Kasumi-1 (cell line): ENCODE measurements at places on chromosomes 12 and 14.

DNA sequence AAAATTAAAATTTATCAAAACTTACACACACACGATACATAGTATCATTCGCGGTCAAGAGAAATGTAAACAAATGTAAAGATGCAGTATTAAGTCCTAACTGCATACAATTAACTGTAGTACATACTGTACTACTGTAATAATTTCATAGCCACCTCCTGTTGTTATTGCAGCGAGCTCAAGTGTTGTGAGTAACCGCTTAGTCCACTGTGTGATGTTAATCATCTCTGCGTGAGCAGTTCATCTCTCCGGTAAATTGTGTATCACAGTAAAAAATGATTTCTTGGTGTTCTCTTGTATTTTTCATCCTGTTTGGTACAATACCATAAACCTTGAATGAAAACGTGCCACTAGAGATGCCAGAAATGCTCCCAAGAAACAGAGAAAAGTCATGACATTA is 6.5 kb downstream of the EPS8 start:
- DNase-seq = no peak

DNA sequence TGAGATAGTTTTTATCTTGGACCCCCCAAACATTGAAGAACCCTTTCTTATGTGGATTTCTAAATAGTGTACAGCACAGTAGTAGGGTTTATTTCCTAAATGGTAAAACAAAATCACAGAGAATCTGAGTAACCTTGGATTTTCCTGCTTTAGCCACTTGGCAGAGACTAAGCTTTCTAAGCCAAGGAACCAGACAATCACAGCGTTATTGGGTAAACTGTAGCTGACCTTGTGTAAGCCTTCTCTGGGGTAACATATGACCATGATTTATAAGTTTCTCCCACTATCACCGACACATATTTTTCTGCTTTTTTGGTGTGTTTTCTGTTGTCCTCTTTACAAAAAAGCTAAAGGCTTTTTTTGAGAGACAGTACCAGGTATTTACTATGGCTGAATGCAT is 136.3 kb upstream of the PZP start:
- DNase-seq = no peak

DNA sequence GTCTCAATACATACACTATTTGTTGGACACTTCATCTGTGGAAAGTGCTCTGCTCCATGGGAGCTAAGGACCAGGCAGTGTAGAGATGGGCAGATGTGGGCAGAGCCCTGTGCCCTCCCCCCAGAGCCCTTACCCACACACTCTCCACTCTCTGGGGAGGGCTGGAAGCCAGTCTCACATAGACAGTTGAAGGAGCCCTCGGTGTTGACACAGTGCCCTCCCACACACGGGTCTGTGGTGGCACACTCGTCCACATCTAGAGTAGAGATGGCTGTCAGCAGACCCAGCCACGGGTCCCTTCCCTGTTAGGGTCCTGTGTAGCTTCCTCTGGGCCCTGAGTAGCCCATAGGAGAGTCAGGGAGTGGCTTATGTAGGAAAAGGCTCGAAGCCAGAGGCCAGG is 14.3 kb downstream of the ISCA2 start:
- no peak for DNase-seq

GRCh38 chr14:75549169-75549568 is 26.9 kb downstream of the BATF start:
- no peak for DNase-seq

DNA sequence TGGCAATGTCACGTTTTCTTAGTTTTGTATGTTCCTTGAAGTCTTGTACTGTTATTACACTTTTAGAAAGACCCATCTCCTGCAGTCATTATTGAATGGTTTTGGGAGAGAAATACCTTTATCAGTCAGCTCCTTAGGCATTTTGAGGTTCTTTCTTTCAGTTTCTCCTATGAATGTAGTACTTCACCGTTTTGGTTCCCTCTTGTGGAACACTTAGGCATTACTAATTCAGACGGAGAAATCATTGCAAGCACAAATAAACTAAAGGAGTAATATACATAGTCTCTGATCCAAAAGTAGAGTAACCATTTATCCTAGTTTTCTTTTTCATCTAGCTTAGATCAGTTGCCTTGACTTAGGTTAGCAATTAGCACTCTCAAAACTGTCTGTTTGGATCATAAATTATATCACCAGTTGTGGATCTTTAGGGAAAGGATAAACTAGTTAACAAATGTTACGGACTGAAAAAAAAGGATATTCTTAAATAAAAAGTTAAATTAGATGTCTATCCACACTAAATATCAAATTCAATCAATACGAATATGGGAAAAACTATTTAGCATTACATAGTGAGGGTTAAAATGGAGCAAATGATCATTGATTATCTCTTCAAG is 1538.3 kb upstream of the SEL1L start:
- DNase-seq = peak; percentile 83

DNA sequence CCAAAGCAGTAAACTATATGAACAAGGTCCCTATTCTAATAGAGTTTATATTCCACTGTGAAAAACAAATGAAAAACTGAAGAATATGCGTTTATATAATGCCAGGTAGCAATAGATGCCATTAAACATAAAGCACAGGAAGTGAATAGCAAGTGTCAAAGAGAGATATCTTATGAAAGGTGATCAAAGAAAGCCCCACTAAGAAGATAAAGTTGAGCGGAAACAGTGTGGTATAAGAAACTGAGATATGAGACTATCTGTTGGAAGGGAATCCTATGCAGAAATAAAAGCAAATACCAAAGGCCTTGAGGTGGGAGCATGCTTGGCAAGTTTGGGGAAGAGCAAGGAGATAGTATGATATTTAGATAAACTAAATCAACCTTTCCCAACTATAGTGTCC is 123.1 kb upstream of the FAR2 start:
- DNase-seq = no peak

GRCh38 chr12:121232977-121233627 is 23.2 kb downstream of the P2RX4 start:
- no peak for DNase-seq

DNA sequence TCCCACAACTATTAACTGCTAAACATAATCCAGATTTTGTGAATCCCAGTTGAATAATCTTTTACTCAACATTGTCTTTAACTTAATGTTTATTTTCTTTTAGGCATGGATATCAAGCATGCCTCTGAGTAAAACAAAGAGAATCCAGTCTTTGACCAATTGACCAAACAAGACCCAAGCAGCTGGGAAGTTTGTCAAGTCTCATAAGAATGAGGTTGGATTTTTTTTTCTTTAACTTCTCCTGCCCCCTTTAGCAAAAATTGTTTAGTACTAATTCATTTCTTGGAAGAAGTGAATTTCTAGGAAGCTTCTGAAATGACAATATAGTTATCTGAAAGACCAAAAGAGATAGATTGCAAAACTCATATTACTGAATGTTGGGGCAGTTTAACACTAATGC is 89.9 kb downstream of the OTOGL start:
- no peak for DNase-seq

GRCh38 chr12:22266101-22266500 is 68.4 kb downstream of the ST8SIA1 start:
- no peak for DNase-seq
